T follicular helper cell (primary cell): ENCODE measurements at places on chromosomes 1 and 21.

- no peak for DNase-seq
Measured at GRCh38 chr1:234527346-234527745, 48.4 kb upstream of the TARBP1 start.

DNA sequence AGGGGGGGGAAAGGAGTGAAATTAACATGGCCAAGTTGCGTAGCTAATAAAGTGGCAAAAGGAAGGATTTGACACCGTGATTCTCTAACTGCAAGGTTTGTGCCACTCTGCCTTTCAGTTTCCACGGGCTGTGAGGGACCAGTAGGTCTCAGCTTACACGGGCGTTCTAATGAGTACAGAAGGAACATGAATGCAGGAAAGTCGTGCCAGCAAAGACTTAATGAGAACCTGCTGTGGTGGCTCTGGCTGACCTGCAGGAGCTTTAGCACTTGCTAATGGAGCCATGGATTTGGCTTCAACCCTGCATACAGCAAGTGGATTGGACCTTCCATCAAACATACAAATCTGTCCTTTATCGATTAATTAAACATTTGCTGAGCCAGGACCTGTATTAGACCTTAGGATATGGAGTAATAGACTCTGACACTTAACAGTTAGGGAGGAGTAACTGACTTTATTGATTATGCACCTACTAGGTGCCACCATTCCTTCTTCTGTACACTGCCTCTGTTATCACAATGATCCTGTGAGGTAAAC is 15.1 kb upstream of the PITHD1 start:
- DNase-seq = no peak

DNA sequence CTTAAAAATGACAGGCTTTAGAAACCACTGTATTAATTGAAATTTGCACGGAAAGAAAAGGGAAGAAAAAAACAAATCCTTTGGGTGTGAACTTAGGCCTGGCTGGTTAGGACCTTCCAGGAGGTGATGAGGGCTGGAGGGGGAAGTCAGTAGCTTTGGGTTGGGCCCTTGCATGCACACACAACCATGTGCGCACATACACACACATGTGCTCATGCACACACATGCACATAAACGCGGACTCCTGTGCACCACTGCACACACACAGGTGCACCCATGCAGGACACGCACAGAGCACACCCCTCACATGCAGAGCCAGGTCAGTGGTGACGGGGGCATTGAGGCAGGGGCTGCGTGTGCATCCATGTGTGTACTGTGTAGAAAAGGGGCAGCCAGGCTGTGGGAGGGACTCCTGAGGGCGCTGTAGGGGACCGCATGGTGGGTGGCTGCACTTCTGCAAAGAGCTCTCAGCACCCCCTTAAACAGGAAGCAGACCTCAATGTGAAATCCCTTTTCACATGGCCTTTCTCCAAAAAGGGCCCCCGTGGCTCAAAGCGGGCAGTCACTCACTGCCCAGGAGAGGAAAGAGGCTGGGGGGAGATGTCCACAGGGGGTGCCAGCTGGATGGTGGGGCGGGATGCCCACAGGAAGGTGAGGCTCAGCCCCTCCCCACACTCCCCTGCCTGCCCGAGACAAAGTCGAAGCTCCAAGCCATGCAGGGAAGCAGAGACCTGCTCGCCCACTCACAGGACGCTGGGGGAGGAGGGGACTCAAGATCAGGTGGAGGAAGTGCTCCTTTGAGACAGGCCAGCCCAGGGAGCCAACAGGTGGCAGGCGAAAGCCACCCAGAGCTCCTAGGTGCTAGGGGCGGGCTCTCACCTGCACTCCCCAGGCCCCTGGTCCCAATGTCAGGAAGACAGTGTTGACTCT is 95.2 kb downstream of the ITPKB start:
- peak; percentile 34 for DNase-seq

GRCh38 chr1:111217183-111217910 is 10.2 kb upstream of the CHI3L2 start:
- no peak for DNase-seq

- DNase-seq = no peak
Measured at GRCh38 chr1:42551180-42551579, 88.1 kb downstream of the CCDC30 start.

GRCh38 chr1:186790101-186790500 is 38.6 kb upstream of the PLA2G4A start:
- DNase-seq = no peak

- no peak for DNase-seq
Measured at GRCh38 chr1:175494950-175495349, 248.4 kb downstream of the TNR start.

DNA sequence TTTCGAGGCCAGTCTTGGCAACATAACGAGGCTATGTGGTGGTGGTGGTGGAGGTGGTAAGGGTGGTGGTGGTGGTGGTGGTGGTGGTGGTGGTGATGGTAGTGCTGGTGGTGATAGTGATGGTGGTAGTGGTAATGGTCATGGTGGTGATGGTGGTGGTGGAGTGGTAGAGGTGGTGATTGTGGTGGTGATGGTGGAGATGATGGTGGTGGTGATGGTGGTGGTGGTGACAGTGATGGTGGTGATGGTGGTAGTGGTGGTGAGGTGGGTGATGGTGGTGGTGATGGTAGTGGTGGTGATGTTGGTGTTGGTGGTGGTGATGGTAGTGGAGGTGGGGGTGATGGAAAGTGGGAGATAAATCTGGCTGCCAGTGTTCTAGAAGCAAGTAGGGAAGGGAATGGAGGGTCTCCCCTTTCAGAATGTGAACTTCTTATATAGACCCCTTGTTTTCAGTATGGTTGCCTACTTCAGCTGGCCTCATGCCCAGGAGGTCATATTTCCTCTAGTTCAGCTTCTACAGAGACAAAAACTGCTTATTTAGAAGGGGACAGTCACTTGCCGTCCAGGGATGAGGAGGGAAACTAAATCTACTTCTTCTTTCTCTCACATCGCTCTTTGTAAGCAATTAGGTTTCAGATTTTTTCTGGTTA is 27.5 kb downstream of the SH3BGR start:
- no peak for DNase-seq

- DNase-seq = no peak
Measured at GRCh38 chr1:177964336-177964735, 5.5 kb downstream of the SEC16B start.

DNA sequence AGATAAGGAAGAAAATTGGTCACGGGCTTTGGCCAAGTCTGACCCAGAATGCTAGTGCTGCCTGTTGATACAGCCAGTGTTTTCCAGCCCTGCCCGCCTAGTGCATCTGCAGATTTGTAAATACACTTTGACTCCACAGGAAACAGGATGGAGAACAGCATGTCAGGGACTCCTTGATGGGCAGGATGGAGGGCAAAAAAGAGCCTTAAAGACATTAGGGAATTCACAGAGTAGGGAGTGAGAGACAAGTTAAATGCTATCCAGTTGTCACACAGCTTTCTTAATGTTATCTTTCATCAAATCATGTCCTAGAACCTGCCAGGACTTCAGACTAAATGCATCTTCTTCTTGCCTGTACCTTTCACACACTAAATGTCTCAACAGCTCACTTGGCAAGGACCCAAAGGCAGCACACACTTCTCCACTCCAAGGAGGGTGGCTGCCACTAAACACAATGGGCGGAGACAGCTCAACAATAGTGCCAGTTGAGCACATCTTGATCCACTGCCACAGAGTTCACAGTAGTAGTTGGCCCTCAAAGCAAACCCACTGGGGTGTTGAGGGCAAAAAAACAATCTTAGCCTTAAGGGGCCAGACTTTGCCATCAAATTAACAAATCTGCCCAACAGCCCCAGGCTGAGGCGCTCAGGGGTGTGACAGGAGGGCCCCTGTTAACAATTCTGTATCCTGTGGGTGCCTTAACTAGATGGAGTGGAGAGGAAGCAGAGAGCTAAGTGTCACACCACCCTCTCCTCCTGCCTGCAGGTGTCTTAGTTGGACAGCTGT is 2.7 kb downstream of the HIVEP3 start:
- peak; percentile 15 for DNase-seq

DNA sequence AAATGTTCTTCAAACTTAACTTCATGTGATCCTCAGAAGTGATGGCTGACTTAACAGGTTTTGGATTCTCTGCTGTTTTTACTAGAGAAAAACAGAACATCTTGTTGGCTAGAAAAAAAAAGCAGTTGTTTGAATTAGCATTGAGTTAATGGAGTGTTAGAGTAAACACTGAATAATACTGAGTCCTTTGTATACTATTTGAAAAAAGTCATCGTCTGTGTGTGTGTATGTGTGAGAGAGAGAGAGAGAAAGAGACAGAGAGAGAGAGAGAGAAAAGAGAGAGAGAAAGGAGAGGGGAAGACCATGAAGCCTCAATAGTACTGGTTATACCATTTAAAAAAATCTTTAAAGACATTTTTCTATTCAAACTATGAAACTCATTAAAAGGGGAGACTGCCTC is 10.4 kb downstream of the ZNF697 start:
- DNase-seq = no peak

DNA sequence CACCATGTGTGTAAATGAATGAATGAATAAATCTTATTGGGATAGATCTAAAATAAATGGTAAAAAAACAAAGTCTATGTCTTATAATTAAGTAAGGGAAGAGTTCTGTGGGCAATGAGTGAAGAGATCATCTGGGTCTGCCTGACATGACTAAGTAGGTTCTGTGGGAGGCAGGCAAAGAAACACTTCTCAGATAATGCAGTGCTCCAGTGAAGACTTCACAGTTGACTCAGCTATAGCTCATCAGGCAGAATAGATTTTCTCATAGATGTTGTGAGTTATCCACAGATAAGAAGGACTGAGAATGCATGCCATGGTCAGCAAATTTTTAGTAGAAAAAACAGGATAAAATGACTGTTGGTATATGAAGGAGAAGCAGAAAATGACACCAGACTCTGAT is 12.4 kb downstream of the KRTAP22-2 start:
- no peak for DNase-seq

DNA sequence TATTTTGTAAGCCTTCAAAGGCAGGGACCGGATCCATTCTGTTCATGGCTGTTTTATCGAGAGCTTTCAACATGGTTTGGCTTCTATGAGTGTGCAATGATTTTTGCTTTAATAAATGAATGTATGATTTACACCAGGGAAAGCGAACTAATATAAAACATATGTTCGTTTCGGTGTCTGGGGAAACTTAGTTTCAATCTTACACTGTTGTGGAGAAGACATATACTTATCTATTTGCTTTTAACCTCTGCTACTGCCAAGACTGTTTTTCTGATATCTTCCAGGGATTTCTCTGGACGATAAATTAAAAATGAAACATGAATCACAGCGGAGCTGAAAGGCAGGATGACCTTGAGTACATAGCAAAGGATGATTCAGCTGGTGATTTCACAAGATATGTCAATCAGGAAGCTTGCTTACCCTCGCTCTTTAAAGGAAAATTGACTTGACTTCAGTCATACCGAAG is 14.7 kb upstream of the CYYR1 start:
- no peak for DNase-seq

- no peak for DNase-seq
Measured at GRCh38 chr1:90862782-90863181, 145.7 kb upstream of the BARHL2 start.

GRCh38 chr1:46903481-46903880 is 37.8 kb downstream of the CYP4A11 start:
- DNase-seq = no peak

DNA sequence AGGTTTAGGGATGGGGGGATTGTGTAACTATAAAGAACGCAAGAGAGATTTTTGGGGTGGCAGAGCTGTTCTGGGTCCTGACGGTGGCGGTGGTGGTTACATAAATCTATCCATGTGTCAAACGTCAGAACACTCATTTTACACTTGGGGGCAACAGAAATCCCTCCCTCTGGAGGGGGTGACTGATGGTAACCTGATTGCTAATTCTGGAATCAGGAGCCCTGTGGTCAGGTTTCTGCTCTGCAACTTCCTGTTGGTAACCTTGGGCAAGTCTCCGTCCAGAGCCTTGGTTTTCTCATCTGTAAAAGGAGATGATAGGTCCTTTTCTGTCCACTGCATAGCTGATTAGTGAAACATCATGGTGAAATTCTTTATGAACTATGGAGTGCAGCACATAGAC is 40.9 kb downstream of the ALPL start:
- DNase-seq = no peak

GRCh38 chr1:93605812-93606512 is 75.7 kb downstream of the BCAR3 start:
- DNase-seq = no peak

DNA sequence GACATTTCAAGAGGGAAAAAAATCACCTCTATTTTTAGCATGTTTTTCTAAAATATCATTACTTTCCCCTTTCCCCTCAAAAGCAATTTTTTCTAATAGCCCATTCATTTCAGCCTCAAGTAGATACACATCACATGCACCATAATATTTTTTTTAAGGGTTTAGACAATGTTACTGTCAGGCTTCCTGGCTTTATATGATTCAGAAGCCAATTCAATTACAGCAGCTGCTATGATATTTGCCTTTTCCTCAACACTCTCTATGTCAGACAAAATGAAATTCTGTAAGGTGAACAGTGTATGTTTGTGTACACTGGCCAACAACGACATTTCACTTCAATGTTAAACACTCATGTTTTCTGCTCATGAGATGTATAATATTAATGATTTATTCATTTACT is 46.5 kb downstream of the OMA1 start:
- DNase-seq = no peak

GRCh38 chr1:197360068-197360467 is 92.0 kb downstream of the CRB1 start:
- no peak for DNase-seq

GRCh38 chr1:165659581-165659895 is 28.5 kb downstream of the MGST3 start:
- DNase-seq = no peak

DNA sequence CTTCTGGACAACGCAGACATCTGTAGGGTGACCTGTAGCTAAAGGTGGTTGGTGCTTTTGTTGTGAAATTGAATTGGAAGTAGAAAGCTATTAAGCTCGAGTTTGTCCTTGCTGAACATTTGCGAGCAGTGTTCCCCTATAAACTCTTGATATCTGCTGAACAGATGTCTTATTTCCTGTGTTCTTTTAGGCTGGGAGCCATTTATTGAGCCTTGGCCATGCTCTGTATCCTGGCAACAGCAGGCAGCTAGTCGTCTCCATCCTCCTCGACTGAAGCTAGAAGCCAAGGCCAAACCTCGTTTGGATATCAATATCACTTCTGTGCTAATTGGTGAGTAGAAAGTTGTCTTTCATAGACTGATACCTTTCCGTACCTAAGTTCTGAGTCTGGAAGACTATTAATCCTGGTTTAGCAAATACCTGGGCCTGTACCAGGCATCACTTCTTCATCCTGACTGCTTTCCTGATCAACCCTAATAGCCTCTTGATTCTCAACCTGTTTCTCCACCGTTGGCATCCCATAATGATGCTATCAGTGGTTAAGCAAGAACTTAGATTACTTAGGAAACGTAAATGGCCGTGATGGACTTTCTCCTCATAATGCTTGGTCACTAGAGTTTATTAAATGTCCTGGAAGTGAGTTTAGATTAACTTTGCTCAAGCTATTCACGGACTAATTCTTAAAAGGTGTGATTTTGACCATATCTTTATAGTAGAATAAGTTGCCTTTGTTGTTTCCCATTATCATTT is 103.4 kb downstream of the VPS13D start:
- DNase-seq = no peak

GRCh38 chr21:14215971-14216641 is at the start of gene RBM11:
Gene RBM11 (plus strand): TSS chr21:14216157. CDS start chr21:14216187, 30 bp downstream.
- peak; percentile 69 for DNase-seq
